ENCODE measurements at places on chromosomes 12 and 14.

- DNase-seq: no peak
These were observed 25.1 kb downstream of the CPNE8 start for GRCh38 chr12:38880288-38880687.

GRCh38 chr12:79274501-79275064, 410.0 kb downstream of the SYT1 start:
- no peak for DNase-seq

DNA sequence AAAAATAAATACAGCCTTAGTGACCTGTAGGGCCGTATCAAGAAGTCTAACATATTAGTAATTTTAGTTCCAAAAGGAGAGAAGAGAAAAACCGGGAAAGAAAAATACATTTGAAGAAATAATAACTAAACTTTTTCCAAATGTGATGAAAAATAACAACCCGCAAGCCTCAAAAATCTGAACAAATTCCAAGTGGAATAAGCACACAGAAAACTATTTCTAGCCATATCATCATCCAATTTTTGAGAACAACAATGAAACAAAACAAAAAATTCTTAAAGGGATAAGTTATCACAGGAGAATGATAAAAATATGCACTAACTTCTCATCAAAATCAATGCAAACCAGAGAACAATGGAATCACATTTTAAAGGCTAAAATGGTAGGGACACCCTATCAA, 198.1 kb upstream of the PLXNC1 start:
- DNase-seq: no peak

DNA sequence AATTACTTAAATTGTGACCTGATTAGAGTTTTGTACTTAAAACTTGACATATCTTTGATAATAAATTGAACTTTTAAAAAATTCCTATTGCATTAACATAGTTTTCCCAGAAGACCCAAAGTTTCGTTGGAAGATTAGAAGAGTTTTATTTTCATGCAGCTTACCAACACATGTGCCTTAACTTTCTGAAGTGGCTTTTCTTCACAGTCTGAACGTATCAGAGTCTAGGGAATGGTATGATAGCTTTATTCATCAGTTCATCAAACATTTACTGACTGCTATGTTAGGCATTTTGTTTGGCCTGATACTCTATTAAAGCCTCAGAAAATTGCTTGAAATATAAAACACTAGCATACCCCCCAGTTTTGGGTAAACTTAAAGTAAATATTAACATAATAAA, 65.2 kb downstream of the MARK3 start:
- DNase-seq: no peak

- DNase-seq: no peak
These were observed 73.2 kb downstream of the ETV6 start for GRCh38 chr12:11722578-11723138.

DNA sequence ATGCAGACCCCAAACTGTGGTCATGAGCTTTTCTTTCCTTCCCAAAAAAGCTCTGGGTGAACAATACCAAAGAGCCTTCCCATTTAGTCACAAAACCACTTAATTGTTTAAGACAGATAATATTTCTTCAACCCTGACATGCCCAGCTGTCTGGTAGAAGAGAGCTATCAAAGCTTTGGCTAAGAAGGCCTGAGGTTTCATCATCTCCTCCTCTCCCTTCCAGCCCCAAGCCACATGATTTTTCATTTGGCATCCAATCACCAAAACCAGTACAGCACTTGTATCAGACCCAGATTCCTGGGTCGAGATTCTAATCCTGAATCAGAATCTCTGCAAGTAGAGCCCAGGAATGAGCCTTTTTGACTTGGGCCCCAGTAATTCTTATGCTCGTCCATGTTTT, 199.6 kb upstream of the TMEM260 start:
- DNase-seq: no peak

DNA sequence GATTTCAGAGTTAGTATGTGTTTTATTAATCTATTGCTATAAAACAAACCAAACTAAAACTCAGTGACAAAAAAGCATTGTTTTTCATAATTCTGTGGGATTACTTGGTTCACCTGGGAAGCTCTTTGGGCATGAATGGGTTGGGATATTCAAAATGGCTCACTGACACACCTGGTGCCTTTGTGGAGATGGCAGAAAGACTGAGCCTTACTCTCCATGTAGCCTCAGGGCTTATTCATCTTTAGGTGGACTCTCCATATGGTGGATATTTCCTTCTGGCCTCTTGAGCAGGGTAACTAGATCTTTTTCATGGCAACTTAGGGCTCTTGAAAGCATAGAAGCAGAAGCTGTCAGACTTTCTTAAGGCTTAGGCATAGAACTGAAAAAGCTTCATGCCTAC, 1102.8 kb upstream of the SEL1L start:
- no peak for DNase-seq

- DNase-seq: no peak
These were observed 3.6 kb upstream of the BATF start for GRCh38 chr14:75518625-75519024.

DNA sequence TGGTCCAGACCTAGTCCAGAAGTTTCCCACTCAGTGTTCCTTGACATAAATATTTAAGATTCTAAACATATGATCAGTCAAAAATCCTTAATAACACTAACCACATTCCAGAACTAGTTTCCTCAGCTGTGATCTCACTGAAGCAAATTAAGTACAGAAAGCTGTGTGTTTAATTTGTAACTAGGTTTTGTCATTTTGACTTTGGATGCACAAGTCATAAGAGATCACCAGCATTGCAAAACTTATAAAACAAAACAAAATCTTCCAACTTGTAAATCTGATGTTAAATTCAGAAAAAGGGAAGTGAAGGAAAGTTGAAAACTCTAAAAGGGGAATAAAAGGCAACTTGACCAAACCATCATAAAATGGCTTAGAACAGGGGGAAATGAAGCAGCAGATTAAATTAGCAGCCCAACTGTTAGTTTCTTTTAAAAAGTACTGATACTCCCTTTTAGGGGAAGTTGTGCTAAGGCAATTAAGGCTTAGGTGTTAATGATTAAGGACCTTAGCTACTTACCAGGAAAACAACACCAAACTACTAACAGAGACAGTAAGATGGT, 56.6 kb downstream of the SH2B3 start:
- DNase-seq: no peak

DNA sequence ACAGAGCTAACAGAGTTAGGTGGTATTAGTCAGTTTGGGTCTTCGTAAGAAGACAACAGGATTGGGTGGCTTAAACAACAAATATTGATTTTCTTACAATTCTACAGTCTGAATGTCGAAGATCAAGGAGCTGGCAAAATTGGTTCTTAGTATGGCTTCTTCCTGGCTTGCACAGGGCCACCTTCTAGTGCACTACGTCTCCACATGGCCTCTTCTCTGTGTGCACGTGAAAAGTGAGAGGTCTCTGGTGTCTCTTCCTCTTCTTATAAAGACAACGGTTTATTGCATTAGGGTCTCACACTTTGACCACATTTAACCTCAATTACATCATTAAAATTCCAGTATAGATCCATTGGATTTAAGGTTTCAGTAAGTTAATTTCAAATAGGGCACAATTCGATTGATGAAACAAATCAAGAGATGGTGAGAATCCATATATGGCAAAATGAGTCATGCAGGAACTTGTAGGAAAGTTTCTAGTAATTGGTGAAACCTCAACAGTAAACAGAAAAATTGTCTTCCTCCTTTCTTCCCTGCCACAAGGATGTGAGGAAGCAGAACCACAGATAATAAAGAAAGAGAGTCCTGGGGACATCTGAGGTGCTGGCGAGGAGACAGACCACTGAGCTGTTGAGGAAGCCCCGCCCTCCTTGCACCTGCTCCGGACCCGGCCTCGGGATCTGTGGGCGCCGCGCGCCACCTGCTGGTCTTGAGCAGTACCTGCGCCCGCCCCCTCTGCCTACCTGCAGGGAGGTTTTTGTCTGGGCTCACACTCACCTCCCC, 846.7 kb downstream of the TMEM121 start:
- peak; percentile 61 for DNase-seq

DNA sequence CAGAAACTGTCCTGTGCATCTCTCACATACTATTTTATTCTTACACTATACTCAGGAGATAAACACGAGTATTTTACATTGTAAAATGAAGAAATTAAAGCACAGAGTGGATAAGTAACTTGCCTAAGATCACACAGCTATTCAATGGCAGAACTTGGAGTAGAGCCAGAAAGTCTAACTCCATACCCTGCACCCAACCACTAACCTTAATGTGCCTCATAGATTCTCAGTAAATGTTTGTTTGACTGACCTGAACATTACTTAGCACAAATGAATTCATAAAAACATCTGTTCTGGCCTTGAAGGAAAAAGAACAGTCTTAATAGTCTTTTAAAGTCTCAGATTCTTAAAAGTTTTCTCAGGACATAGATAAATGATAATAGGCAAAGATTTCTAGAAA, 83.5 kb upstream of the OVCH1 start:
- no peak for DNase-seq

DNA sequence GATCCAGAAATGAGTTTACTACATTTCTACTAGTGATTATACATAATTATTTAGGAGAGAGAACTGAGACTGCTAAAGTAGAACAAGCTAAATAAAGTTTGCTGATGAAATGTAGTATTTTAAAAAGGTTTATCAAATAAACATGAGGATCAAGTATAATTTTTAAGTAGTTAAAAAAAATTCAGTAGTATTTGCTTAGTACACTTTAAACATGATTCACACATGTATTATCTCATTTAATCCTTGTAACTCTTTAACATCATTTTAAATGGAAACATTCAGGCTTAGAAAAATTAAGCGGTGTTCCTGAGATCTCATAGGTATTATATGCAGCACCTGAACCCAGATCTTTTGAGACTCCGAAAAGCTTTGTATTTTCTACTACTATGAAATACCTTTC, 8.7 kb downstream of the SNW1 start:
- no peak for DNase-seq

- no peak for DNase-seq
These were observed 30.5 kb downstream of the YLPM1 start for GRCh38 chr14:74793506-74794155.

DNA sequence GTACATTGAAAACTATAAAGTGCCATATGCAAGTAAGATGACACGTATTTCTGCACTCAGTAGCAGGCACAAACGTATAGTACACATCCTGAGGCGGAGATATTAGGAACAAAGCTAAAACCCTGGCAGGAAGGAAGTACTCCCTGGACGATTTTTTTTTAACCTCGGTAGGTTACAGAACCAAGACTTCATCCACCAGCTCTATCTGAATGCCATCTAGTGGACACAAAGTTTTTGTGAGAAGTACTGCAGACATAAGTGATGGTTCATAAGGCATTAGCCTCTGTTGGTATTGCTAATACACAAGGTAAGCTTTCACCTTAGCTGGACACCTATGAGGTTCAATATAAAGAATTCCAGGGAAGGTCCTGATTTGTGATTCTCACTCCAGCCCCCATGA, 83.0 kb upstream of the CCDC196 start:
- no peak for DNase-seq

GRCh38 chr14:74836251-74836960, 39.5 kb downstream of the PROX2 start:
- no peak for DNase-seq

- DNase-seq: no peak
These were observed 54.3 kb downstream of the GALNT9 start for GRCh38 chr12:132275110-132275531.

DNA sequence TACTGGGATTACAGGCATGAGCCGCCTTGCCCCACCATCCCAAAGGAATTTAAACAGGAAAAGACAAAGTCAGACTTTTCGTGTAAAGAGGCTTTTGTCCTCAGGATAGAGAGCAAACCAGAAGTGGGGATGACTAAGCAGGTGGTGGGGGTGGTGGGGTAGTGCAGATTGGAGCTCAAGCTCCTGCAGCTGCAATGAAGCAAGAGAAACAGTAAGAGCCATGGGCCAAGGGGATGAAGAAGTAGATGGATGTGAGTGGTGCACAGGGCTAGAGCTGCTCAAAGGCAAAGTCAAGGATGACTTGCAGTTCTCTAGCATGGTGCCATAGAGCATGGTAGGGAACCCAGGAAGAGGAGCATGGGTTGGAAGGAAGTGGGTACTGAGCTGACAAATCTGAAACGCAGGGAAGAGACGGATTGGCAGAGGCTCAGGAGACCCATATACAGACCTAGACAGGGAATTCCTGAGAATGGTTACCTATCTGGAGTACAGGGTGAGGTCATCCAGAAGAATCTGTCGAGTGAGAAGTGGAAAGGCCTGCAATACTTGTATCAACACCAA, 11.4 kb upstream of the RNF34 start:
- DNase-seq: peak; percentile 4

DNA sequence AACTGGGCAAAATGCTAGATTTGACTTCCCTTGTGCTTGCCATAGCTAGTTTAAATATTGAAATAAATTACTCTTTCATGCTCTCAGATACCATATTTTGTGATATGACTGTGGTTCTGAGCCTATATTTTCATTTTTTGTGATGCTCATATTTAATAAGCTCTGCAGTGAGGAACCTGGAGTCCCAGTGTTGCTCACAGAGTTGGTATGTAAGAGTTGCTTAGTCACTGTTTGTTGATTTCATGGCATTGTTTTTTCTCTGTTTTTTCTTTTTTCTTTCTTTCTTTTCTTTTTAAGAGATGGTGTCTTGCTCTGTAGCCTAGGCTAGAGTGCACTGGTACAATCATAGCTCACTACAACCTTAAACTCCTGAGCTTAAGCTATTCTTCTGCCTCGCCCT, 750.5 kb upstream of the TMEM132C start:
- DNase-seq: no peak

Data from sciatic nerve (tissue), 2 donors.